T-helper 1 cell (primary cell): ENCODE measurements at places on chromosomes 1 and 21.

DNA sequence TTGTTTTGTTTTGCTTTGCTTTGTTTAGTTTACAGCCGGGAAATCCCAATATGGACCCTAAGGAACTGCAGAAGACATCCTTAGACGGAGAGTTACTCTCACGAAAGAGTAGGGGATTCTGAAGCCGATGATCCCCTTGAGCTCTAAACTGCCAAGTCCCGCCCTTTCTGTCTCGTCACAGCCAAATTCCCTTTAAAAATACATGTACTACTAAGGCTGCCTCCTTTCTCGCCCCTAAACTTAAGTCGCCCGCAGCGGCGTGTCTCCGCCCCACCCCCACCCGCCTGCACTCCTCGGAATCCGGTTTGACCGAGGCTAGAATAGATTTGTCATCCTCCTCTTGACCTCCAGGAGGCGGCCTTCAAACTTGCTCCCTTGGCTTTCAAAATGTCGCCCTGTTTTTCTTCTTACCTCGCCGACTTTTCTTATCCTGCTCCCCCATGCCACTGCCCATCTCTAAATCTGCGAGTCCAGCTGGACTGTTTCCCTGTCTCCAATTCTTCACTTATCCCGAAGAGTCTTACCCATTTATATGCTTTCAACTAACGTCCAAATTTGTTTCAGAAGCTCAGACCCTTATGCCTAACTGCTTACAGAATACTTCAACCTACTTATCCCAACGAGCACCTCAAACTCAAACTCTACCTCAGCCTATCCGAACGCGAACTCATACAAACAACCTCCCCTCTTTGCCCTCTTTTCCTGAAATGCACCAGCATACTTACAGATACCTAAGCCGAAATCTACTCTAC lies 10.9 kb upstream of the BOLA1 start:
- DNase-seq: peak; percentile 58

DNA sequence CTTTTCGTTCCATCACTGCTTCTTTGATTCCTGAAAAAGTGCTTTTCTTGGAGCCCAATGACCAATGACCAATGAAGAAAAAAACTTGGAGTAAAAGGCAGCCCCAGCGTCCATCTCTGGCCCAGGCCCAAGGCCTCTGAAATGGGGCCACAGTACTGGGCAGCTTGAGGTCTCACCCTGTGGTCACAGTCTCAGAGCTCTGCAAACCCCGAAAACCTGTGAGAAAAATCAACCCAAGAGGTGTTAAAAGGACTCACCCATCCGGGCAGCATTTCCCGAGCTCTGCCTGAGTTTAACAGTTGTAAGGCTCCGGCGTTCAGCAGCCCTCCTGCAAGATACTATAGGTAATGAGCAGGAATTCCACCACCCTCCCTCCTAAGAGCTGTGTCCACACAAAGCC lies 2.1 kb upstream of the EFHD2 start:
- DNase-seq: no peak

GRCh38 chr1:208852911-208853310 lies 608.7 kb upstream of the PLXNA2 start:
- DNase-seq: no peak

- no peak for DNase-seq
Observed at GRCh38 chr1:222665964-222666363, 46.3 kb downstream of the AIDA start.

DNA sequence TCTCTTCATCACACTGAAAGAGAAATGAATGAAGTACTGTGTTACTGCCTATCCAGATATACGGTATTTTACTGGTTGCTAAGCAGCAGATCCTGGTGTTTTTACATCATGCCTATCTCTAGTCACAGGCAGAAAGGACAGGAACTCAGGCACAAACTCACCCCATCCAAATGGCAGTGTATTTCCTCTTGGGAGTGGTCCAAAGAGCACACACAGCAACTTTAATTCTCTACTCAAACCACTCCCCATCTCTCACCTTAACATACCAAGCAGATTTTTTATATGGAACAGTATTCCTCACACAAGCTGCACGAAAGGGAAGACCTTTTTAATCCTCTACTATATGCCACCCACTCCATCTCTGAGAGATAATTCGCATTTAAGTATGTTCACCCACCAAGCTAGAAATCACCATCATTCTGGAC lies 27.3 kb downstream of the EIF4G3 start:
- DNase-seq: no peak

GRCh38 chr1:44016041-44016889 lies 15.0 kb downstream of the SLC6A9 start:
- DNase-seq: no peak

DNA sequence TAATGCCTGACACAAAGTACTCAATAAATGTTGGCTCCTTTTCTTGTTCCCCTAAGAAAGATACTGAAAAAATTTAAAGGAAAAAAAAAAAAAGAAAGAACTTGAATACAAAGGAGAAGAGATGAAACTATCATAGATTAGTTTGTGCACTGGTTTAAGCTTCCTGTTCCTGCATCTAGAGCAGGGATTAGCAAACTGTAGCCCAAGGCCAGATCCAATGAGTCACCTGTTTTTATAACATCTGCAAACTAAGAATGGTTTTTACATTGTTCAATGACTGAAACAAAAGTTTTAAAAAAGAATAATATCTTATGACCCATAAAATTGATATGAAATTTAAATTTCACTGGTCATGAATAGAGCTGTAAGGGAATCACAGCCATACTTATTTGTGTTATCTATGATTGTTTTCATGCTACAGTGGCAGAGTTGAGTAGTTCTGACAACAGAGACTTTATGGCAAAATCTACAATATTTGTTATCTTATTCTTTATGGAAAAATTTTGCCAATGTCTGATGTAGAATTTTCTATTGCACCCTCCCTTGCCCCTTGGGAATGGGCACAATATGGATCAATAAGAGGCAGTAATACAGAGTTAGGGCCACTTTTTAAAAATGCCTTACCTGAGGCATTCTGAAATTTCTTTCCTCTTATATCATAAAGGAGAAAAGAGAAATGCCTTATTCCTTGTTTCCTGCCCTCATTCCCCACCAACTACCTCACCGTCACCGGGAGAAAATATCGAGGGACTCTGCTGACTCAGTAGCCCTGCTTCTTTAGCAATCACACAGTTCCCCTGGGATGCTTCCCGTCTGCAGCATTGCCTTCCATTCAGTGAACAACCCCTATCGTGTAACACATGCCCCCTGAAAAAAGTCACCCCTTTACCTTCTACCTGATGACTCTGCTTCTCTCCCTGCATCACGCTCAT lies 50.6 kb downstream of the WDR64 start:
- DNase-seq: no peak

- no peak for DNase-seq
Observed at GRCh38 chr1:1299686-1300351, 7.9 kb downstream of the ACAP3 start.

DNA sequence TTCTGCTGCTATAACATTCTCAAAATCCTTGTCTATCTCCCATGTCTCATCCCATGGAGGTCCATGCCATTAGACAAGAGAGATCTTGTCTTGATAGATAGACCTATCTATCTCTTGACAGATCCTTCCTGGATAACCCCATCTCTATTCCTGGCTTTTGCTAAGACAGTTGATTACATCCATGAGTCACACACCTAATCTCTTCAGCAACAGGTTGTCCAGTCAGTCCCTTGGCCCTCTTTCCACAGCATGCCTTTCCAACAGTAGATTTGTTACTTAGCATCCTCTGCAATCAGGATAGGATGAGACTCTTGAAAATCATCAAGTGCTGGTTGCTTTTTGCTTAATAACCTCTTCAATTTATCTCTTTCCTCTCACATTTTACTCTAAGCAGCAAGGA lies 46.6 kb downstream of the TRMT1L start:
- no peak for DNase-seq

DNA sequence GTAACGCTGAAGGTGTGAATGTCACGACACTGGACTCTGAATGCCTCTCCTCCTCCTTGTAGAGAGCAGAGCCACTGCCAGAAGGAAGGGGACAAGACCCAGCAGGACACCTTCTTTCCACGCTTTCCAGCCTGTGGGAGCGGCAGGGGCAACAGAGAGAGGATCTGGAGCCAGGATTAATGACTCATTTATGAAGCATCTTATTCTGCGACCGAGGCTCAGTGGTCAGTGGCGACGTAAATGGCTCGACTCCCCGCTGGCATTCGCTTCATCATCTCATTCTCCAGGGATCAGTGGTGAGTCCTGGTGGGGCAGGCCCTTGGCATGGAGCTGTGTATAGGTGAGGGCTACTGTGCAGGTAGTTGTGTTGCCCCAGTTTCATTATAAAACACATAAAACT lies 4.6 kb downstream of the SLC37A1 start:
- DNase-seq: no peak

DNA sequence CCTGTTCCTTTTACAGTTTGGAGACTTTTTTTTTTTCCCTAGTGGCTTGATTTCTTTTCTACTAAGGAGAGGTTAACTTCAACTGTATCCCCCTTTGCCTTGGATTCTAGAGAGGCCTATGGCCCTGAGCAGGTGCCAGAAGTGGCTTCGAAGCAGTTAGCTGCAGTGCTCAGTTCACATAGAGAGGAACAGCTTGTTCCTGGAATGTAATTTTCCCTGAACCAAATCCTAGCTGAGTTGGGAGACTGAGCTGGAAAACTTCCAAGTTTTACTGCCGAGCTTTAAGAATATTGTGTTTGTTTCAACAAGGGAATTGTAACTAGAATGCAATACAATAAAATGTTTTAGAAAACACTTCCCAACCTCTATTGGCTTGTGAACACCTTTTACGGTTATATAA lies 17.5 kb downstream of the RD3 start:
- DNase-seq: no peak

DNA sequence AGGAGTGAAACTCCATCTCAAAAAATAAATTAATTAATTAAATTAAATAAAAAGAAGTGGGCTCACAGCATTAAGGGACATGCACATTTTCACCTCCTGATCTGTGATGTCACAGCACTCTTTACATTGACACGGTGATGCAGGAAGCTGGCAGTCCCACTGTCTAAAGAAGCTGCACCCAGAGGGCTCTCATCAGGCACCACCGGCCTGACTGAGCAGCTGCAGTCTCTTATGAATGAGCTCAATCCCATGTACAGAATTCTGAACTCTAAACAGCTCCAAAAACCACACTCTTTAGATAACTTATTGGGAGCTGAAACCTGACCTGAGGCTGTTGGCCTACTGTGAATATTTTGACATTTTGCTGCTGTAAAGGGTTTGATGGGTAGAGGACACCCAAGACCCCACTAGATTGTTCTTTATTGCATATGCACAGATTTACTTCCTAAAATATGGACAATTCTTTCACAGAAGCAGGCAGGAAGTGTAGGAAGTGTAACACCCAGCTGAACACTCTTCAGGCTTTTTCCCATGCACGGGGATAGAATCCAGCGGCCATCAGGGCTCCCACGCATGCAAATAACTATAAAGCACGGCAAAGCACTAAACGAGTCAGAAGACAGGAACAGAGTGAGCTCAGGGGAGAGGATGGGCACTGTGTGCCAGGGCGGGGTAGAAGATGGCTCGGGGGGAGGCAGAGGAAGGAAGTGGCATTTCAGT lies 46.2 kb downstream of the L1TD1 start:
- no peak for DNase-seq

- DNase-seq: no peak
Observed at GRCh38 chr1:199877526-199878384, 149.8 kb upstream of the NR5A2 start.

- DNase-seq: no peak
Observed at GRCh38 chr1:67689267-67690017, 4.4 kb downstream of the GADD45A start.

DNA sequence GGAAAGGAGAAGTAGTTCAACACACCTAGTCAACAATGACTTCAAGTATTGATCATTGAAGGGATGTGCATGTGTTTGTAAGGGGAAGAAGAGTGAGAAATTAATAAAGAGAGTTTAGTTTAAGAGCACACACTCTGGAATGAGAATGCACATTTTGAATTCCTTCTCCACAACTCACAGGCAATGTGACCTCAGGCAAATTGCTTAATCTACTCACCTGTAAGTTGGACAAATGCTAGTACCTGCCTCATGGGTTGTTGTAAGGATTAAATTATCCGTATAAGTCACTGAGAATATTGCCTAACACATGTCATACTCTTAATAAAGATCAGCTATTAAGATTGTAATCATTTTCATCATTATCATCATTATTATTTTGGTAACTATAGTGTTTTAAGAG lies 204.0 kb upstream of the NFIA start:
- no peak for DNase-seq

- DNase-seq: no peak
Observed at GRCh38 chr1:93758842-93759515, 77.3 kb upstream of the BCAR3 start.

- DNase-seq: no peak
Observed at GRCh38 chr1:84387480-84388163, 10.7 kb upstream of the DNASE2B start.

GRCh38 chr1:172390683-172391551 lies 29.6 kb upstream of the C1orf105 start:
- DNase-seq: no peak
